Stimulated activated CD4-positive, alpha-beta T cell treated with anti-CD3 and anti-CD28 coated beads, Interleukin-4, amount 100 ng/mL, for 1 hour (primary cell): ENCODE measurements at places on chromosomes 12 and 14.

GRCh38 chr12:56150563-56150962, 1.8 kb upstream of the MYL6B start:
- DNase-seq, result no peak

- DNase-seq, result no peak
Measured at GRCh38 chr12:118269806-118270205, 102.9 kb downstream of the TAOK3 start.

DNA sequence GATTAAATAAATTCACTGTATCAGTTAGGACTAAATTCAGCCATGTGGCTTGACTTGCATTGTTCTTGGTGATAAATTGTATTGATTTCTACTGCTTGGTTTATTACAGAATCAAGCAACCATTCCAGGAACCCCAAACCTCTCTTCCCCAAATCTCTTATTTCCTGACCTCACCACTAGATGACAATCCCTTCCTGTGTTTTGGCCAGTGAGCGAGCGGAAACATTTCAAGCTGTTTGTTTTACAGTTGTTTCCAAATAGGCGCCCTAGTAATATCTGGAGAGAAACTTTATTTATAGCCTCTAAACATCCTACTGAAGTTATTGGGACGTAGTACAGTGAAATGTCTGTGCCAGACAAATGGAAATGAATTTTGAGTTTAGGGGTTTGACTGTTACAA, 161.1 kb downstream of the SNAPC1 start:
- no peak for DNase-seq

DNA sequence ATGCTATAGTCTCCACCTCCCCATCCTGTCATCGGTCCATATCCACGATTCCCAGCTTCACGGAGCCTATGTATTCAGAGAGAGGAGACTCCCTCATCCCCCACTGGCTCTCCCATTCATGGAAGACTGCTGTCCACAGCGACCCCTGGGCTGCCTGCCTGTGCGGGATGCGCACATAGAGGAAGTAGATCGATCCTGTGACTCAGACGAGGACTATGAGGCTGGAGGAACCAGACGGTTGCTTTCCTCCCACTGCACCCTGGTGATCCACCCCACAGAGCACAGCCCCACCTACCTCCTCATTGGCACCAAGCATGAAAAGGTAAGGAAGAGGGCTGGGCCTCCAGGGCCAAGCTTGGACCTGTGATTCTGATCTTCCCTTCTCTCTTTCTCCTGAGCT, 24.4 kb downstream of the PIGH start:
- DNase-seq, result no peak

DNA sequence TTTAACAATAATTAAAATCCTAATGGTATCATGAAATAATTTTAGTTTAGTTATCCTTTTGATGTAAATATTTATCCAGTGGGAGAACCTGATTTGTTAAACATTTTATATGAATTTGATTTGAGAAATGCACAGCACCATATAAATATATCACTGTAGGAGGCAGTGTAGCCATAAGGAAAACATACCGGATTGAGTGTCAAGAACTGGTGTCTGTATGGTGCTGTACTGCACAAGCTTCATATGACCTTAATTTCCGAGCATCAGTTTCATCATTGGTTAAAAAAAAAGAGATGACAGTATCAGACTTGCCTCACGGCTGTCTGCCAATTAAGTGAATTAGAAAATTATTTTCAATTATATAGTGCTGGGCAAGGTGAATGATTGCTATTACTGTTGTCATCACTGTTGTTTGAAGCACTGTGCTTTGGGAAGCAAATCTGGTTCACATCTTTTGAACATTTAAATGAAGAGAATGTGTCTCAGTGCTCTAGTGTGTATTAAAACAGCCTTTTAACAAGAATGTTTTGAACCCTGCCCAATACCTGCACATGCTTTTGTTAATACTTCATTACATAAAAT, 72.1 kb downstream of the TMTC2 start:
- no peak for DNase-seq

- no peak for DNase-seq
Measured at GRCh38 chr14:27049701-27050100, 451.9 kb upstream of the NOVA1 start.

- DNase-seq, result no peak
Measured at GRCh38 chr14:75570797-75571196, 7.6 kb upstream of the FLVCR2 start.

DNA sequence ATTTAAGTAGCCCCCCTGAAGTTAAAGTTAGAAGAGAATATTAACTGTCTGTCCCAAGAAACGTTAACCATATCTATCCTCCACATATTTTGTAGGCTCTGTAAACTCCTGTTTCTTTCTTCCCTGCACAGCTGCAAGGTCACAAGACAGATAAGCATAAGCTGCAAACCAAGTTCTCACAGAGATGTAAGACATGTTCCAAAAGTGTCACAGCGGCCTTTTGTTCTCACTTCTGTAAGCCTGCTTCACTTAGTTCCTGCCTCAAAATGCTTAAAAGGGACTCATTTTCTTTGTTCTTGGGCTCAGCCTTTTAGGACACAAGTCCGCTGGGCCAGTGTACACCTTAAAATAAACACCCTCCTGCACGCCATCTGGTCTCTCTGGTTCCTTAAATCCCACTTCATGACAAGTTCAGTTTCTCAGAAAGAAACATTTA, 3.2 kb downstream of the RNASE1 start:
- no peak for DNase-seq

GRCh38 chr14:22122829-22123560, 449.4 kb upstream of the OR4E1 start:
- DNase-seq, result no peak

GRCh38 chr12:74535536-74535935, 2.1 kb upstream of the ATXN7L3B start:
- no peak for DNase-seq

DNA sequence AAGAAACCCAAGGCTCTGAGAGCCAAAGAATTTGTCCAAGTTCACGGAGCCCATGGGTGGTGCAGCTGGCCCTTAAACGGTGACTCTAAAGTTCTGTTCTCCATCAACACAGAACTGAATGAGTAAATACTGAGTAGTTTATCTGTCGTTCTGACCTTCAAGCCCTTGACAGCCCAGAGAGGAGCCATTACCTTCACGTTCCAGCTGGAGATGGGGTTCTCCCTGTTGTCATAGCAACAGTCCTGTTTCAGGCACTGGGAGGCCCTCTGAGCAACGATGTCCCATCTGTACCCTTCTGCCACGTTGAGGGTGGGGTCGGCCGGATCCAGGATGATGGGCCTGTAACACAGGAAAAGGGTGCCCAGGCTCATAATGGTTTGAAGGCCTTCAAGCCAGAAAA, 7.5 kb upstream of the C12orf43 start:
- no peak for DNase-seq

DNA sequence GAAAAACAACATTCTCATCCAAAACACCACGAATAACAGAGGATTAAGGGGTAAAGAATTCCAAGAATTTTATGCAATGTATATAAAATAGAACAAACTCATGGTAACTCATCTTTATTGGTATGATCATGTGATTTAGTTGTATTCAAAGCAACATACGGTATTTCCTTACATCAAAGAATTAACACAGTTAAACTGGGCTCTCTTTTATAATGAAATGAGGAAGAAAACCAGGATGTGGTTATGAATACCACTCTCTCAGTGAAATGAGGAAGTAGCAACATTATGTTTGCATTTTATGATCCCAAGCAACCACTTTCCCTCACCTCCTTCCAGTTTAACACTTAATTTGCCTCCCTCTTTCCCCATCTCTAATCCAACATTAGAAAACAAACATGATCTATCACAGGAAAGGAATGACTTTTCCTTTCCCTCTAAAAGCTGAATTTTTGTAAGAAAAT, 22.9 kb downstream of the SPTLC2 start:
- no peak for DNase-seq

DNA sequence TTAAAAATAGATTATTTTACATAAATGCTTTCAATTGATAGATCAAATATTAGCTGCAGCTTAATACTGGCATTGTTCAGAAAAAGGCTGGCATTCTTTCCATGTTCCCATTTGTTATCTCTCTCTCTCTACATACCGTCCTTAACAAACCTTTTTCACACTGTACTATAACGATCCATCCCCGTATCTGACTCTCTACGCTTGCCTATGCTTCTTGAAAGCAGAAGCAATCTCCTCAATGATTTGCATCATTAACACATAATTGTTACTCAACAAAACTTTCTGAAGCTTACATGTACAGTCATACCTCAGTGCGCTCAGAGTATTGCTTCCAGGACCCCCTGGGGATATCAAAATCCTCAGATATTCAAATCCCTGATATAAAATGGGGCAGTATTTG, 89.7 kb downstream of the TMTC1 start:
- no peak for DNase-seq

GRCh38 chr12:42477941-42478340, 111.6 kb downstream of the PRICKLE1 start:
- no peak for DNase-seq

GRCh38 chr12:59874781-59875180, 279.0 kb downstream of the SLC16A7 start:
- no peak for DNase-seq

DNA sequence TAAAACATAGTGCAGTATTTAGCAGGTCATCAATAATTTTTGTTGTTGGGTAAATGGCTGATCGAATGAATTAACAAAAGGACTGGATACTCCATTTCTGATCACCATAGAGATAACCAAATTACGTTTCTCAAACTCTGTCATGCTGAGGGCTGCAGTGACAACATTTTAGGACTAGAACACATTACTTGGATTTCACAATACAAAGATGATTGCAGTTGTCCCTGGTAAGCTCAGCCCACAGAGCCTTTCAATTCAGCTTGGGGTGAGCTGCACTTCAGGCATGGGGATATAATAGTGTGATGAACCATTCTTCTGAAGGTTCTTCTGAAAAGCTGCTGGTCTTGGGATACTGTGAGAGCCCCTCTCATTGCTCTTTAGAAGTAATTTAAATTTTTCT, 74.3 kb downstream of the FAR2 start:
- no peak for DNase-seq

DNA sequence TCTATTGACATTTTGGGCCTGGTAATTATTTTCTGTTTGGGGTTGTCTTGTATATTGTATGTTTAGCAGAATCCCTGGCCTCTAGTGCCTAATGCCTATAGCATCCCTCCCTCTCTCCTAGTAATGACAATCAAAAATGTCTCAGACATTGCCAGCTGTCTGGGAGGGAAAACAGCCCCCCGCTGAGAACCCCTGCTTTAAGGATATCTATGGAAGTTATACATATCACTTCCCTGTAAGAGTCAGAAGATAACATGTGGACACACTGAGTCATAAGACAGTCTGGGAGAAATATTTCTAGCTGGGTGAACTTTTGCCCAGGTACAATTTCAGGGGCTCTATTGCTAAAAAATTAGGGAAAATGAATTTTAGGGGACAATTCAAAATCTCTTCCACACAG, 255.0 kb downstream of the PAWR start:
- no peak for DNase-seq

DNA sequence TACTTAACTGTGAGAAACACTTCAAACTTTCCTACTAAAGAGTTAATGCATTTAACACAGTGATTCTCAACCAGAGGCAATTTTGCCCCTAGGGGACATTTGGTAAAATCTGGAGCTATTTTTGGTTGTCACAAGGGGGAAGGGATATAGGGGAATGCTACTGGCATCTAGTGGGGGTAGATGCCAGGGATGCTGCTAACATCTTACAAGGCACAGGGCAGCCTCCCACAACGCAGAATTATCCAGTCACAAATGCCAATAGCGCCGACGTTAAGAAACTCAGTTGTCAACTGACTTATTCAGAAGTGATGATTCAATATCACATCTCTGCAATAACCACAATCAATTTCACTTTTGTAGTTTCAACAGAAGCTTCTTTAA, 2.0 kb downstream of the EEA1 start:
- peak; percentile 47 for DNase-seq

- DNase-seq, result no peak
Measured at GRCh38 chr12:65891987-65892481, 67.8 kb downstream of the HMGA2 start.

- DNase-seq, result no peak
Measured at GRCh38 chr14:88669346-88669745, 106.5 kb downstream of the ZC3H14 start.

DNA sequence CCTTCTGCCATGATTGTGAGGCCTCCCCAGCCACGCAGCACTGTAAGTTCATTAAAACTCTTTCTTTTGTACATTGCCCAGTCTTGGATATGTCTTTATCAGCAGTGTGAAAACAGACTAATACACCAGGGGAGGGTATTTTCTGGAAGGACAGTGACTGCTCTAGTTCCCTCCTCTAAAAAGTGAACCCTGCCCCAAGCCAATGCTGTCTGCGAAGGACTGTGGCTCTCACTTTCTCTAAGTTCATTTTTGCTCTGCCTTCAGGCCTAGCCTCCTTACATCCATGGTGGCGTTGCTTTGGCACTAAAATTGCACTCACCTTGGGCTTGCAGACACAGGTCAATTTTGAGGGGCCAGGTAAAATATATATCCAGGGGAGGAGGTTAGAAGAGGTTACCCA, 323.0 kb downstream of the VRK1 start:
- DNase-seq, result no peak

DNA sequence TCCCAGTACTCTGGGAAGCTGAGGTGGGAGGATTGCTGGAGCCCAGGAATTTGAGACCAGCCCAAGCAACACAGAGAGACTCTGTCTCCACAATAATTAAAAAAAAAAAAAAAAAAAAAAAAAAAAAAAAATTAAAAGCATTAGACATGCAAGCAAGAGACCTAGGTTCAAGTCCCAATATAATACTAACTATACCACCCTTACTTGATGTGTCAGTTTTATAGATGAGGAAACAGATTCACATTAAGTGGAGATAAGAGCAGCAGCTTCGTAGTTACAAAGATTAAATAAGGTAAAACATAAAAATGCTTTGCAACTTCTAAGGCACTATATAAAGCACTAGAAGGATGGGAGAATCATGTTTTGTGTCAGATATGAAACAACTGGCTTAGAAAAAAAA, 9.1 kb downstream of the PPTC7 start:
- no peak for DNase-seq
